Fibroblast of skin of left biceps (primary cell): ENCODE measurements at places on chromosomes 2 and 18.

GRCh38 chr2:25257931-25258846 lies 83.5 kb downstream of the DNMT3A start:
- no peak for DNase-seq

GRCh38 chr2:219028996-219029828 lies 12.1 kb downstream of the CFAP65 start:
- DNase-seq, result no peak

GRCh38 chr2:29606104-29607037 lies 315.0 kb downstream of the ALK start:
- DNase-seq, result peak; percentile 78

GRCh38 chr2:218569661-218570500 lies 1.2 kb downstream of the CNOT9 start:
- DNase-seq, result no peak

DNA sequence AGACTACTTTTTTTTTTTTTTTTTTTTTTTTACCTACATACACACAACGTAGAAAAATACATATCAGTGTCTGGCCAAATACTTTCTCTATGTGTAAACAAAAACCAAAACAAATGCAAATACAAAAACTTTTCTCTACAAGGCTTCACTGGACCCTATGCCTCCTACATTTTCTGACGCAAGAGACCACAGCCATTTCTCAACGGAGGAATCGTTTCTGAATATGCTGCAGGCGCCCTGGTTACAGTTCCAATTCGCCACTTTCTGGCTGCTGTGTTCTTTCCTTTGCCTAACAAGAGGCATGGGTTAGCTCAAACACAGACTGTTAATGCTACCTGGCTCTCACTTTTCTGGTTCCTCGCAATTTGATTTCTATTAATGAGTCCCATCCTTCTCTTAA lies 96.4 kb downstream of the EPB41L3 start:
- no peak for DNase-seq

DNA sequence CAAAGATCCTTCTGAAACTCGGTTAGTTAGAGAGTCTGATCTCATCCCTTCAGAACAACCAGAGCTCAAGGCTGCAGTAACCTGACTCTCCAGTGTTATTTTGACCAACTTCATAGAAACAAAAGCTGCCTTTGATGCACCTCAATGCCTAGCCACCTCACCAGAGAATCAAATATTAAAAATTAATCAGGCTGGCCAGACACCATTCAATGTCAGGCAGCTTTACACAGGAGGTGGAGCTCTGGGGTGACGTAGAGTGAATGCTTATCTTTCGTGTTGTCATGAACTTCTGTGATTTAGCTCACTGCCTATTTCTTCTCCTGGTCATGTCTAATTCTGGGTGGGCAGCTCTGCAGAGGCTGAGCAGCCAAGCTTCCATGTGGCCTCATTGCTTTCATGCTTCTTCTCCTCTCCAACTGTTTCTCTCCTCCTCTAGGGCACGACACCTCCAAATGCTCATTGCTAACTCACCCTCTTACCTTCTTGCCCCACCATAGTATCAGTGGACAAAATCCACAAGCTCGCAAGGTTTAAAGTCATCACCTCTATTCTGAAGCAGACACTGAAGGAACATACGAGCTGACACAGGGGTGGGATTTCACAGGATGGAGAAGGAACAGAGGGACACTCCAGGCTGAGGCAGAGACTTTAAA lies 39.4 kb downstream of the AAK1 start:
- DNase-seq, result no peak

DNA sequence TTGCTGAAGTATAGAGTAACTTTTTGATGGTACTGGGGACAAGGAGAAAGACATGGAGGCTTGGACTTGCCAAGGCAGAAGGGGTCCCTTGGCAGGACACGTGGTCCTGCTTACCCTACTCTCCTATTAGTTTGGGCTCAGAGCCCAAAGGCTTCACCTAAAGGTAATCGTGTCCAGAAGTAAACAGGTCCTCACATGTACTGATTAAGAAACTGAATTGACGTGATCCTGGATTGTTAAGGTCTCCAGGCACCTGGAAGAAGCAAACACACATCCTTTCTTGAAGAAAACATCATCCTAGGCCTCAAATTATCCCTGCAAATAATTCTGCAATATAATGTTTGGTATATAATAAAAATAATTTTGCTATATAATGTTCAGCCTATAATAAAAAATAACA lies 50.0 kb downstream of the DTNB start:
- DNase-seq, result no peak

DNA sequence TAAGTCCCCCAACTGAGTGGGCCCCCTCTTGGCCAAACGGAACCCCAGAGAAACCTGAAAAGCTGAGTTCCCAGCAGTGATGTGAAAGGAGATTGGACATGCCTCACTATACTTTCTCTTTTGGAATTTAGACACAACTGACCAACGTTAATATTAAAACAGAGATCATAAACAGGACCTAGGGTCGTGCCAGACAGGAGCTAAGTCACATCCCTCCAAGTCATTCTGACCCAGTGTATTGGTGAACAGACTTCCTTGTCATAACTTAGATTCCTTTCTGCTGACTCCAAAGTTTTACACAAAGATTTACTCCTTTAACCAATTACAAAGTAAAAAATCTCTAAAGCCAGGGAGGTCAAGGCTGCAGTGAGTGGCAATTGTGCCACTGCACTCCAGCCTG lies 46.9 kb downstream of the UXS1 start:
- peak; percentile 22 for DNase-seq

GRCh38 chr2:213015387-213016165 lies 135.8 kb downstream of the IKZF2 start:
- DNase-seq, result no peak

DNA sequence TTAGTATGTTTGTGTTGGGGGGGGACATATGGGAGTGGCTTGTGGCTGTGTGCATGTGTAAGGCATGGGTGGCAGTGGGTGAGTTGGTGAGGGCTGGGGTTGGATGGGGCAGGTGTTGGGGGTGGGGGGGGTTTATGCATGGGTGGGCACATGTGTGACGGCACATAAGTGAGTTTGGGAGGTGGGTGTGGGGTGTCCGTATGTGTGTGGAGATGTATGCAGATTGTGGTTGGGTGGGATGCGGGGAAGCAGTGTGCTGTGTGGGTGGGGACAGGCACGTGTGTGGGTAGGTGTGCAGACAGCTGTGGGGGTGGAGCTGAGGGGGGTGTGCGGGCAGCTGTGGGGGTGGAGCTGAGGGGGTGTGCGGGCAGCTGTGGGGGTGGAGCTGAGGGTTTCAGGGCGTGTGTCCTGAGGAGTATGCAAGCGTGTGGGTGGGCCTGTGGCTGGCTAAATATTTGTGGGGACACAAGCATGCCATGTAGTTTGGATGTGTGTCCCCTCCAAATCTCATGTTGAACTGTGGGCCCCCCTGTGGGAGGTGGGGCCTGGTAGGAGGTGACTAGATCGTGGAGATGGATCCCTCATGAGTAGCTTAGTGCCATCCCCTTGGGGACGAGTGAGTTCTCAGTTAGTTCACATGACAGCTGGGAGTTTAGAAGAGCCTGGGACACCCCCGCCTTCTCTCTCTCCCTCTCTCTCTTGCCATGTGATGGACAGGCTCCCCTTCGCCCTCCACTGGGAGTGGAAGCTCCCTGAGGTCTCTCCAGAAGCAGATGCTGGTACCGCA lies 59.4 kb downstream of the ANKMY1 start:
- no peak for DNase-seq

DNA sequence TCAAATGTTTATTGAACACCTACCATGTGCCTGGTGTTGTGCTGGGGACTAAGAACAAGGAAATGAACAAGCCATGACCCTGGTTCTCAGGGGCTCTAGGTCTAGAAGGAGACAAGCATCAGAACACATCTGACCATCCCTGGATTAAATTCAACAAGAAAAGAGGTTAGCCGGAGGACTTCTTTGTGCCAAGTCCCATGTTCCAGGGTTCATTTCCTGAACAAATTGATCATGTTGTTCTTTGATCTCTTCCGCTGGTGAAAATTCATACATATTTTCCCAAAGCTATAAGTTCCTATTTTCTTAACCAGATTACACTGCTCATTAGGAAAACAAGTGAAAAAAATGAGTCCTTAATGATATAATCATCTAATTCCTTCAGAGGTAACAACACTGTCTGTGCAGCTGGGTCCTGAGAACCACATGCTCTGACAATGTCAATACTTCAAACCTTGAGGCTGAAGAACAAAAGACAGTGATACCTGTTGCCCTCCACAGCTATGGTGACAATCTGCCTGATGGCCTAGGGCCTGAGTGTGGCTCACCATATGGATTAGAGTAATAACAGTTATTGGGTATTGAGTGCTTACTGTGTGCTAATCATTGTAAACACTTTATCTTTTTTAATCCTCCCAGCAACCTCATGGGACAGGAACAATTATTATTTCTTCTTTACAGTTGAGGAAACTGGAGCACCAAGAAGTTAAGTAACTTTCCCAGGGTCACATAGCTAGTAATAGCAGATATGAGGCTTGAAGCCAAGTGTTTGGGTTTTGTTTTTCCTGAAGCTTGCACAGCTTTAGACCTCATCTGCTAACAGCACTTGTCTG lies 24.6 kb upstream of the INO80C start:
- no peak for DNase-seq

GRCh38 chr2:196809260-196809659 lies at the start of gene C2orf66:
Gene C2orf66 (minus strand): TSS chr2:196809355. CDS start chr2:196809336, 19 bp downstream.
- DNase-seq, result no peak

DNA sequence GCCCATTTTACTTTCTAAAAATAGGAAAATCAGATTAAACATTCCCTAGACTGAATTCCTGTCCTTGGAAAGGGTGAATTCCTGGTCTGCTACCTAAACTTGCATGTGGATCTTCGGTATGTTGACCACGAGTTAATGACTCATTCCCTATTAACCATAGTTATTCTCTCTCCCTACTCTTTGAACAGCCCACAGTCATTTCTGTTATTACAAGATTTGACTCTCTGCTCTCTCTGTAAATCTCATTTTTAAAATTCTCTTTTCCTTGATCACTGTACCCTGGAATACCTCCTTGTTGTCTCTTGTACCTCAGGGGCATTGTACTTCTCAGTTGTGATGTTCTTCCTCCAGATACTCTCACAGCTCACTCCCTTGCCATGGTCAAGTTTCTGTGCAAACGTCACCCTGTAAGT lies 92.0 kb upstream of the GULP1 start:
- DNase-seq, result peak; percentile 68

- DNase-seq, result peak; percentile 65
Observed at GRCh38 chr2:17104454-17104853, 413.8 kb downstream of the RAD51AP2 start.

DNA sequence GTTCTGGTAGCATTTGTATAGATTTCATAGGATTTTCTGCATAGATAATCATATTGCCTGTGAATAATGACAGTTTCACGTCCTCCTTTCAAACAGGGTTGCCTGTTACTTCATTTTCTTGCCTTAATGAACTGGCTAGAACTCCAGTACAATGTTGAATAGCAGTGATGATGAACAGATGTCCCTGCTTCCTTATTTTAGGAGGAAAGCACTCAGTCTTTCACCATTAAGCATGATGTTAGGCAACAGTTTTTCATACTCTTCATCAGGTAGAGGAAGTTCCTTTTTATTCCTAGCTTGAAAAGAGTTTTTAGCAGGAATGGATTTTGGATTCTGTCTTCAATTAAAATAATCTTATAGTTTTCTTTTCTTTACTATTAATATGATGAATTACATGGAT lies 39.7 kb downstream of the C2orf76 start:
- DNase-seq, result no peak

- DNase-seq, result no peak
Observed at GRCh38 chr2:215290980-215291599, 20.8 kb upstream of the ATIC start.

- DNase-seq, result no peak
Observed at GRCh38 chr2:2368476-2368875, 37.4 kb upstream of the MYT1L start.
